Vagina (tissue), 2 donors: ENCODE measurements at places on chromosomes 4 and X. TPM values are rescaled to one million over a fixed set of nuclear protein-coding genes. Genes with fewer than 3 reads are reported as not detected.

DNA sequence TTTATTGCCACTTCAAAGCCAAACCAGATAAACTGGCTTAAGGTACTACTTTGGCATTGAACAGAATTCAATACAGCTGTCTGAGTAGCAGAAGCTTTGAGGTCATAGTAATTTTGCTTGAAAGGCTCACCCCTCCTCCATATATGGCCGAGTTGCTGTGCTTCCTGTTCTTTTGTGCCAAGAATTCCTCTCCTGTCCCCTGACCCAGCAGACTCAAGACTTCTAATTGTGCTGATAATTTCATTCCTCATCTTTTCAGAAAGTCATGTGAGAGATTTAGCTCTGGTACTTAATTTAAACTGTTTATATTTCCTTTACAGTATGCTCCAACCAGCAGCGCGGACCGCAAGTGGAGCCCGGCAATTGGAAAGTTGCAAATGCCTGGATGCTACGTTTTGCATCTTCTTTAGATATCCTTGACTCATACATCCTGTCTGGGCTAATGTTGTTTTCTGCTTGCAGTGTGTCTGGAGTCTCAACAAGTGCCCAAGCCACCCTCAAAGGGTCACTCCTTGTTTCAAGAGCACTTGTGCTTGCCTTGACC lies 373.4 kb downstream of the PDGFC start:
- H3K36me3 ChIP-seq = no peaks in the 10 kb centered on the region
- peaks cover 8% of the 10 kb centered on the region for H3K4me1 ChIP-seq
- H3K27me3 ChIP-seq = no peaks in the 10 kb centered on the region
- H3K4me3 ChIP-seq = no peak overlapping the region

- no peak for DNase-seq
- H3K4me3 ChIP-seq = no peak overlapping the region
- H3K27me3 ChIP-seq = no peaks in the 10 kb centered on the region
Measured at GRCh38 chr4:110175634-110176033, 22.8 kb downstream of the ELOVL6 start.

- H3K4me3 ChIP-seq = no peak overlapping the region
- no peaks in the 10 kb centered on the region for H3K27me3 ChIP-seq
- no peak overlapping the region for H3K27ac ChIP-seq
- H3K36me3 ChIP-seq = no peaks in the 10 kb centered on the region
- DNase-seq = no peak
- H3K4me1 ChIP-seq = peaks cover 14% of the 10 kb centered on the region
Measured at GRCh38 chrX:73963682-73964081, 340.3 kb upstream of the ZCCHC13 start.

DNA sequence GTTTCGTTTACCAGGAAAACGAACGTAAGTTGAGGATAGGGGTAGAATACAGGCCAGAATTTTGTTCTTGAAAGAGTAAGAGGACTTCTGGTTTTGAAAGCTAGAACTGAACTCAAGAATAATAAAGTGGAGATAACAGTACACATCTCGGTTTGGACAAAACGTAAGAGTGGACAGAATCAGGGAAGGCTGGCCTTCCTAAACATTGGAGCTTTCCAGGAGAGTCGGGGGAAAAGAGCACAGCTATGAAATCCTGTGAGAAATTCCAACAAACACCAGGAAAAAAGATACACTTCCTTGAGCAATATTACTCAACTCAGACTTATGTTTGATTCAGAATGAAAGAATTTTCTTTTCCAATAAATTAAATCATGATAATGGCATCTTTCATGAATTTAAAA lies 1.2 kb downstream of the CTSO start:
- no peaks in the 10 kb centered on the region for H3K27me3 ChIP-seq
- no peaks in the 10 kb centered on the region for H3K36me3 ChIP-seq
- H3K27ac ChIP-seq = peak overlapping the region; percentile 97
- no peak overlapping the region for H3K4me3 ChIP-seq

GRCh38 chr4:68476191-68476590 lies 28.9 kb downstream of the TMPRSS11E start:
- H3K4me1 ChIP-seq = no peaks in the 10 kb centered on the region
- no peaks in the 10 kb centered on the region for H3K36me3 ChIP-seq
- no peak overlapping the region for H3K27ac ChIP-seq
- H3K27me3 ChIP-seq = no peaks in the 10 kb centered on the region
- DNase-seq = no peak
- no peak overlapping the region for H3K4me3 ChIP-seq

- no peaks in the 10 kb centered on the region for H3K27me3 ChIP-seq
- no peaks in the 10 kb centered on the region for H3K36me3 ChIP-seq
- DNase-seq = no peak
- no peaks in the 10 kb centered on the region for H3K4me1 ChIP-seq
- H3K27ac ChIP-seq = no peak overlapping the region
- no peak overlapping the region for H3K4me3 ChIP-seq
Measured at GRCh38 chr4:23991444-23991843, 101.6 kb upstream of the PPARGC1A start.

- H3K27ac ChIP-seq = no peak overlapping the region
- no peak overlapping the region for H3K4me3 ChIP-seq
- no peaks in the 10 kb centered on the region for H3K4me1 ChIP-seq
- DNase-seq = no peak
- no peaks in the 10 kb centered on the region for H3K36me3 ChIP-seq
Measured at GRCh38 chr4:106502106-106502699, 133.6 kb upstream of the GIMD1 start.

GRCh38 chr4:56255820-56256219 lies 131.5 kb downstream of the AASDH start:
- H3K4me1 ChIP-seq = no peaks in the 10 kb centered on the region
- no peak for DNase-seq
- H3K36me3 ChIP-seq = no peaks in the 10 kb centered on the region
- H3K27ac ChIP-seq = no peak overlapping the region
- H3K4me3 ChIP-seq = no peak overlapping the region

DNA sequence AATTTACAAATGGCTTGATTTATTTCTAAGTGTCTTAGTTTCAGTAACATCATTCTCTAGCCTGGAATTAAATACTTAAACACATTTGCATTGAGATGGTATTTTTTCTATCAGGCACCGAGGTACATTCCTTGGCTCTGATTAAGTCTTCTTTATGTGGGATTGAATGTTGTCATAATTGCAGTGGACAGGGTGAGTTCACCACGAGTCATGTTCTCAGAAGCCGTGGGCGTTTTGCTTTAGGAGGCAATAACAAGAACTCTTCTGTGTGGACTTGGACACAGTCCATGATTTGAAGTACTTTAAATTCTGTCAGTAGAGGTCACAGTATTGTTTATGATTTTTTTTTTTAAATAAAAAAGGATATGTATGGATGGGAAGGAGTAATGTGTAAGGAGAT lies 57.1 kb upstream of the EFHC2 start:
- H3K27ac ChIP-seq = no peak overlapping the region
- DNase-seq = no peak
- no peak overlapping the region for H3K4me3 ChIP-seq
- H3K36me3 ChIP-seq = no peaks in the 10 kb centered on the region
- H3K27me3 ChIP-seq = no peaks in the 10 kb centered on the region
- H3K4me1 ChIP-seq = no peaks in the 10 kb centered on the region

Gene TCEAL5
- total RNA-seq = 0.98 TPM

DNA sequence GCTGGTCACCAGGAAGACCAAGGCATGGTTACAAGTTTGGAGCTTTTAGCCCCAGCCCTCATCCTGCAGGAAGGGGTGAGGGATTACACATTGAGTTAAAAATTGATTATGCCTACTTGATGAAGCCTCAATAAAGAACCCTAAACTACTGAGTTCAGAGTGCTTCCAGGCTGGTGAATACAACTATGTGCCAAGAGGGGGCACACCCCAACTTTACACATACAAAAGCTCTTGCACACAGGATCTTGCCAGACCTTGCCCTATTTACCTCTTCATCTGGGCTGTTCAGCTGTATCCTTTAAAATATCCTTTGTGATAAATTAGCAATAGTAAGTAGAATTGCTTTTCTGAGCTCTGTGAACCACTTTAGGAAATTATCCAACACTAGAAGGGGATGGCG lies 489.3 kb downstream of the INPP4B start:
- H3K4me3 ChIP-seq = no peak overlapping the region
- no peak for DNase-seq
- no peak overlapping the region for H3K27ac ChIP-seq
- peaks cover 21% of the 10 kb centered on the region for H3K4me1 ChIP-seq
- H3K27me3 ChIP-seq = no peaks in the 10 kb centered on the region

Gene SPCS3
- total RNA-seq = 60.2 TPM

Gene STATH
- total RNA-seq = not detected

Gene GLRB
- total RNA-seq = 2.9 TPM

GRCh38 chr4:99821918-99822503 lies 5.4 kb downstream of the DAPP1 start:
- no peaks in the 10 kb centered on the region for H3K27me3 ChIP-seq
- H3K4me3 ChIP-seq = no peak overlapping the region
- H3K36me3 ChIP-seq = no peaks in the 10 kb centered on the region

DNA sequence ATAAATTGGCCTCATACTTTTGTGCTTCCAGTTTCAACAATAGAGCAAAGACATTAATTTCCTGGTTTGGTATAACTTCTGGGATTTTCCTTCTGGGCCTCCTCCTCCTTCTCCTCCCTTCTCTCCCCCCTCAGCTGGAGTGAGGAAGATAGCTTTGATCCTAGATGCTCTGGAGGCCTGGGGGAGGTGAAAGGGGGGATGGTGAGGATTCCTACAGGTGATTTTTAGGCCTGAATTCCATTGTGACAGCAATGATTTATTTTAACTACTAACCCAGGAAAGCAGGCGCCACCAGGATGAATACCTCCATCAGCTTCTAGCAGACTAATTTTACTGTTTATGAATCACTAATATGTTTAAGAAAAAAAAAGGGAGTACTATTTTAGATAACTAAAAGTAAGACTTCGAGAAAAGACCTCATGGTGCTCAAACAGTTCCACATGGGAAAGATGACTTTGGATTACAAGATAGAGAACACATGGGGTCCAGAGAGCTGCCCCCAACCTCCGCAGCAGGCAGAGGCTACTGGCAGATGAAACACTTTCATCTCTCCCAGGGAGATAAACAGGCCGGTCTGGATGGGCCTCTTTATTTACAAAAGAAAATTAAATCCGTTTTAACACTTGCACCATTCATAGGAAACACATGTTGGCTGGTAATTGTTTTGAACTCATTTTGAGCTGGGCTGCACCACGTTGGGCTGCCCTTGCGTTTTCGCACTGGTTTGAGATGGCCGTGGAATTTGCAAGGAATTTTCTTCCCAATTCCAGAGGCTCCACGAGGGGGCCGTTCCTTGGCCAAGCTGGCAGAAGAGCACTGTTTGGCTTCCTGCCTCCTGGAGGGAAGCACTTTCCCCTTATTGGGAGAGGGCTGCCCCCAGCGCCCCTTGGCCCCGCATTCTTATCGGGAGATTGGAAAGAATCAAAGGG lies 125.1 kb upstream of the STX18 start:
- H3K4me1 ChIP-seq = peaks cover 14% of the 10 kb centered on the region
- no peaks in the 10 kb centered on the region for H3K36me3 ChIP-seq
- H3K4me3 ChIP-seq = no peak overlapping the region
- H3K27ac ChIP-seq = peak overlapping the region; percentile 53
- no peak for DNase-seq

Gene RAB33A
- 0.98 TPM for total RNA-seq

DNA sequence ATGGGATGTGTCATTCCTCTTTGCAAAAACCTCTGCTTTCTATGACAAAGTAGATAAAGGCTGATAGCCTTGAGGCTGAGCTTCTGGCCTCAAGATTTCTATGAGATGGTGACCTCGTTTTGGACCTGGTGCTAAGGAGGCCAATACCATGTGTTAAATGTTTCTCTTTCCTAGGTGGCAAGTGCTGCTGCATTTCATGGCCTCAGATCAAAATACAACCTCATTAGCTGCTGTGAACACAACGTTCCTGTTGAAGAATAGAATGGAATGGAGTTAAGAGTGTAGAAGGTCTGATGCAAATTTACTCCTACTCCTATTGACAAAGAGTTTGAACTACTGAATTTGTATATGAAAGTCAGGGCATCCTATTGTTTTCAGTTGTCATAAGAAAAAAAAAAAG lies 112.0 kb downstream of the C4orf51 start:
- no peak for DNase-seq
- no peak overlapping the region for H3K4me3 ChIP-seq
- H3K36me3 ChIP-seq = no peaks in the 10 kb centered on the region
- no peaks in the 10 kb centered on the region for H3K4me1 ChIP-seq
- H3K27me3 ChIP-seq = no peaks in the 10 kb centered on the region

DNA sequence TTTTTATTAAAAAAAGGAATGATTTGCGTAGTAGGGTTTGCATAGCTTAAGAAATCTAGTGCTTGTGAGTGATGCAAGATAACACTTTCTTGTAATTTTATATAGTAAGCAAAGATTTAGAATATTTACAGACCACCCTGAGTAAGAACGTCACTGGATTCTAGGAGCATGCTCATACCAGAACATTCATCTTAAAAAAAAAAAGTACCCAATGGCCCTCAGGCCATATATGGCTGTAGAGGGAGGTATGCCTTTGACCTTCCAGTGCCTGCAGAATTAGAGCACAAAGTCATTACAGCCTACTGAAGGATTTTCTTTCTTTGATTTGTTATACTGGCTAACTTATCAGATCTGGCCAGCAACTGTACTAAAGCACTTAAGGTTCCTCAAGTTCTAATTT lies 236.3 kb upstream of the GYPA start:
- H3K4me3 ChIP-seq = no peak overlapping the region
- H3K27ac ChIP-seq = no peak overlapping the region
- DNase-seq = no peak
- no peaks in the 10 kb centered on the region for H3K36me3 ChIP-seq

GRCh38 chrX:14864631-14865030 lies 8.2 kb downstream of the FANCB start:
- no peaks in the 10 kb centered on the region for H3K36me3 ChIP-seq
- no peak overlapping the region for H3K4me3 ChIP-seq
- H3K4me1 ChIP-seq = no peaks in the 10 kb centered on the region
- no peak overlapping the region for H3K27ac ChIP-seq

GRCh38 chr4:169064296-169064695 lies 54.2 kb upstream of the CBR4 start:
- H3K36me3 ChIP-seq = no peaks in the 10 kb centered on the region
- no peaks in the 10 kb centered on the region for H3K27me3 ChIP-seq
- DNase-seq = no peak
- peaks cover 50% of the 10 kb centered on the region for H3K4me1 ChIP-seq
- no peak overlapping the region for H3K27ac ChIP-seq

Gene NELFA
- 19.6 TPM for total RNA-seq

DNA sequence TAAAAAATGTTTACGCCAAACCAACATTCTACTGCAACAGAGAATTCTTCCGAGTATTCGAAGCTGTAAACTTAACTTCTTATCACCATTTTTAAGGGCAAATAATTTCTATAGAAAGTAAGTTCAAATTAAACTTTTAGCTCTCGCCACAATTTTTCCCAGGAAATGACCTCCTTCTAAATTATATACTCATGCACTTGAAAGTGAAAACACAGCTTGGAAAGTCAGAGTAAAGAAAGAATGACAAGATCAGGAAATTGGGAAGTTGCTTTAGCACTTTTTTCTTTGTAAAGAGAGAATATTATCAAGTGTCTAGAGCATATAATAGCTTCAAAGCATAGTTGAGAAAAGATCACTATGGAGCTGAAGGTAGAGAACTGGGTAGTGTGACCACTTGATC lies 1.2 kb downstream of the CYBB start:
- no peak overlapping the region for H3K27ac ChIP-seq
- H3K27me3 ChIP-seq = no peaks in the 10 kb centered on the region
- no peaks in the 10 kb centered on the region for H3K36me3 ChIP-seq
- no peak overlapping the region for H3K4me3 ChIP-seq
- peaks cover 4% of the 10 kb centered on the region for H3K4me1 ChIP-seq

Gene ZCCHC18
- total RNA-seq = 1.2 TPM
